ENCODE measurements at places on chromosomes 2 and 18. TPM values are rescaled to one million over a fixed set of nuclear protein-coding genes. Genes with fewer than 3 reads are reported as not detected.
A peak's percentile ranks its signal among the peaks of the same experiment; 100 is the strongest.

SCLY gene
- total RNA-seq, result 27.1 TPM

DNA sequence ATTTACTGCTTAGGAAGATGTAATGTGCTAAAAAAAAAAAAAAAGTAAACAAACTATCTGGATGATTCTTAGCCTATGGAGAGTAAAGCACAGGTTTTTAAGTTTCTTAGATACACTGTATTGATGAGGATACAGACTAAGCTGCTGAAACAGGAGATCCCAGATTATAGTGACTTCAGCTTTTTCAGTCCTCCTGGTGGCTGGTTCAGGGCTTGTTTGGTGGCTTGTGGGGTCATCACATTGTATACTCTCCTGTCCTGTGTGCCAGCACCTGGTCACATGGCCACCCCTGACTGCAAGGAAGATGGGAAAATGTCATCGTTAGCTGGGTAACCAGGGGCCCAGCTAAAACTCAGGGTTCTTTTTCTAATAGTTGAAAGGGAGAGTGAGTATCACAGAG is 31.4 kb downstream of the RAB31 start:
- H3K36me3 ChIP-seq, result no peaks in the 10 kb centered on the region
- H3K4me1 ChIP-seq, result peaks cover 12% of the 10 kb centered on the region
- no peak overlapping the region for H3K4me3 ChIP-seq
- no peak for DNase-seq
- H3K27me3 ChIP-seq, result peaks cover 31% of the 10 kb centered on the region

DNA sequence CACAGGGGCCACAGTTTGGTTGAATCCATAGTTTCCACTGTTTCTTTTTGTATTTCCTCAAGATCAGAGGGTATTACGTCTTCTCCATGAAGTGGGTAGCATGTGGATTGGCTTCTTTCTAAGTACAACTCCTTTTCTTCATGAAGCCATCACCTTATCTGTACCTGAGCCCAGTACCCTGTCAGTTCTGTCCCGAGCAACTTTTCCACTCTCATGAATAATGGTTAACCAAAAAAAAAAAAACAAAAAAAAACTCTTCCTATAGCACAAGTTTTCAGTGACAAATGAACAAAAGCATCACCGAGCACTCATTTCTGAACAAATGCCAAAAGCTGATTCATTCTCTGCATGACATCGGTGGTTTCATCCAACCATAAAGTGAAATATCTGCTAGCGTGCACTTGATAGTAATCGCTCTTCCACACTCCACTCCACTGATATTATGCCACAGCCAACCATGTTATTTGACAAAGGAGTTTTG is 53.0 kb upstream of the CCDC150 start:
- peaks cover 65% of the 10 kb centered on the region for H3K27me3 ChIP-seq
- H3K36me3 ChIP-seq, result no peaks in the 10 kb centered on the region
- no peak overlapping the region for H3K27ac ChIP-seq
- no peak overlapping the region for H3K4me3 ChIP-seq
- DNase-seq, result no peak

XDH gene
- 0.17 TPM for total RNA-seq

VIT gene
- not detected for total RNA-seq

FAP gene
- not detected for total RNA-seq

- no peak for DNase-seq
- peaks cover 38% of the 10 kb centered on the region for H3K4me1 ChIP-seq
- peaks cover 34% of the 10 kb centered on the region for H3K36me3 ChIP-seq
These were observed 8.5 kb downstream of the TYW5 start for GRCh38 chr2:199946836-199947235.

GPBAR1 gene
- total RNA-seq, result 1.0 TPM

GRCh38 chr2:222319586-222320435 is 21.0 kb upstream of the PAX3 start:
- no peak overlapping the region for H3K27ac ChIP-seq
- H3K36me3 ChIP-seq, result no peaks in the 10 kb centered on the region
- H3K4me3 ChIP-seq, result peak overlapping the region; percentile 63
- H3K27me3 ChIP-seq, result peaks cover 57% of the 10 kb centered on the region
- H3K4me1 ChIP-seq, result peaks cover 19% of the 10 kb centered on the region
- no peak for DNase-seq

DNA sequence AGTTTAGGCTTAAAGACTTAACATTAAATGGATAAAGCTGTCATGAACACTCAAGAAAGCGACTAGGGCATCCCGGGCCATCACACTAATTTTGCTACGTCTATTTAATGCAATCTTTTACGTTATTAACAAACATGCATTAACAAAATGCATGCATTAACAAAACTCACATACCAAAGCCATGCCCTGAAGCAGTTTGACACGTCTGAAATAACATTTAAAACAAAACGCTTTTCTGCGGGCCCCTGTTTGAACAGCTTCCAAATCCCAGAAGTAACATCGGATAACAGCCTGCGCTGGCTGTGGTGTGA is 458 bp downstream of the B4GALT6 start:
- H3K27me3 ChIP-seq, result peaks cover 46% of the 10 kb centered on the region
- no peak for DNase-seq
- H3K4me1 ChIP-seq, result peaks cover 20% of the 10 kb centered on the region
- H3K36me3 ChIP-seq, result no peaks in the 10 kb centered on the region
- H3K27ac ChIP-seq, result peak overlapping the region; percentile 43

GRCh38 chr18:62280786-62281185 is 44.3 kb upstream of the TNFRSF11A start:
- H3K4me1 ChIP-seq, result peaks cover 13% of the 10 kb centered on the region
- no peak overlapping the region for H3K4me3 ChIP-seq
- H3K27me3 ChIP-seq, result no peaks in the 10 kb centered on the region

GRCh38 chr2:200338692-200339091 is 32.2 kb downstream of the SPATS2L start:
- peaks cover 20% of the 10 kb centered on the region for H3K4me1 ChIP-seq
- H3K27me3 ChIP-seq, result no peaks in the 10 kb centered on the region
- H3K27ac ChIP-seq, result no peak overlapping the region

- H3K27ac ChIP-seq, result no peak overlapping the region
- no peaks in the 10 kb centered on the region for H3K4me1 ChIP-seq
- H3K36me3 ChIP-seq, result no peaks in the 10 kb centered on the region
- no peak overlapping the region for H3K4me3 ChIP-seq
- DNase-seq, result no peak
- peaks cover 6% of the 10 kb centered on the region for H3K27me3 ChIP-seq
These were observed 10.0 kb upstream of the FEZ2 start for GRCh38 chr2:36607947-36608346.

CFAP53 gene
- 0.50 TPM for total RNA-seq

HOXD13 gene
- total RNA-seq, result not detected

EIF2AK3 gene
- total RNA-seq, result 26.0 TPM

- DNase-seq, result no peak
- H3K36me3 ChIP-seq, result no peaks in the 10 kb centered on the region
- H3K4me1 ChIP-seq, result no peaks in the 10 kb centered on the region
- no peaks in the 10 kb centered on the region for H3K27me3 ChIP-seq
- H3K4me3 ChIP-seq, result no peak overlapping the region
- no peak overlapping the region for H3K27ac ChIP-seq
These were observed 282.5 kb downstream of the LRRTM1 start for GRCh38 chr2:80022018-80022417.
